ENCODE measurements at places on chromosomes 12 and 14. TPM values are rescaled to one million over a fixed set of nuclear protein-coding genes. Genes with fewer than 3 reads are reported as not detected.

GRCh38 chr14:24072881-24073877, 1.8 kb downstream of the CPNE6 start:
- DNase-seq: no peak
- H3K4me3 ChIP-seq: no peak overlapping the region
- peaks cover 18% of the 10 kb centered on the region for H3K27me3 ChIP-seq

DNA sequence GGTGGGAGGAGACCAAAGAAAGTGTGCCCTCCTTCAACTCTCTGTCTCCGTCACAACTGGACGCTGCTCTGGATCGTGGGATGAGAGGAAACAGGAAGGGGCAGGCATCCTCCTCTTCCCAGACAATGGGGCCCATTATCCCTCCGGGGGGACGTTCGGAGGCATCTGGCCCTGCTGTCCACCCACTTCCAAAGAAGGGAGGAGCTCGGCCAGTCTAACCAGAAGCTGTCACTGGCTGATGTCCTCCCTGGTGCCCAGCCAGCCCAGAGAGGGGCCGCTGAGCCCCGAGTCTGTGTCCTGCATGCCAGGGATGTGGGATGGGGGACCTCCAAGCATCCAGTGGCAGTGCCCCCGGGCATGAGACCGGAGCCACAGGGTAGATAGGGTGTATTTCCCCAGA, 39.8 kb upstream of the MEG3 start:
- no peak overlapping the region for H3K4me3 ChIP-seq
- peaks cover 26% of the 10 kb centered on the region for H3K4me1 ChIP-seq
- no peaks in the 10 kb centered on the region for H3K36me3 ChIP-seq
- H3K27ac ChIP-seq: no peak overlapping the region
- H3K27me3 ChIP-seq: peaks cover 6% of the 10 kb centered on the region
- no peak for DNase-seq

DNA sequence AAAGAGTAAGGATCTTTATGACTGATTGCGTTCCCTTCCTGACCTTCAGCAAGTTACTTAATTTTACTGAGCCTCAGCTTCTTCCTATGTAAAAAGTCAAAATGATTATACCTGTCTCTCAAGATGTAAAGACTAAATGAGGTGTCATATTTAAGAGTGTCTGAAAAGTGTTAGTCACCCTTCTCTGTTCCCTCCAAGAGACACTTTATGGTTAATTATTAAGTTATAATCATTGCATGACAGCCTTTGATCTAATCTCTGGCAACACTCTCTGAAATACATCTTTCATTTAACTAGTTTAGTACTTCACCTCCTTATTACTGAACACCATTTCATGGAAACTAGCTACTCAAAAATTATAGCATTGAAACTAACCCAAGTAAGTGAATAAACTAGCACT, 54.8 kb downstream of the BMAL2 start:
- no peak for DNase-seq
- no peaks in the 10 kb centered on the region for H3K27me3 ChIP-seq
- no peaks in the 10 kb centered on the region for H3K36me3 ChIP-seq
- no peaks in the 10 kb centered on the region for H3K4me1 ChIP-seq
- no peak overlapping the region for H3K27ac ChIP-seq
- H3K4me3 ChIP-seq: no peak overlapping the region

GRCh38 chr14:73370561-73370960, 87.8 kb downstream of the NUMB start:
- no peaks in the 10 kb centered on the region for H3K4me1 ChIP-seq
- no peak for DNase-seq
- no peak overlapping the region for H3K27ac ChIP-seq
- no peaks in the 10 kb centered on the region for H3K36me3 ChIP-seq

DNA sequence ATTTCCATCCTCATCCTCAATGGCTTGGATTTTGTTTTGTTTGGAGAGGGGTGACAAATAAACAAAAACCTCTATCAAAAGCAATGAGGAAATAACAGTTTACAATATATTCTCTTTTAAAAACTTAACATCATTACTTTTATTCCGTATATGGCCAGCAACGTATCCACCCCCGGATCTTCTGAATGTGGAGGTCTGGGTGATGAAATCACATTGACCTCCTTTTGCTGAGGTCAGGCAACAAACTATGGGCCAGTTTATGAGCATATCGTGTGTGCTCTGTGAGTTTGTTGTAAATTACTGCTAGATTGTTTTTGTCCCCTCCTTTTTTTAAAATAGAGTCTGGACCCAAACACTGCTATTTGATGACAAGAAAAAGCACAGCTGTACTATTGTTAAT, 178.1 kb downstream of the BCAT1 start:
- H3K27me3 ChIP-seq: no peaks in the 10 kb centered on the region
- H3K27ac ChIP-seq: no peak overlapping the region
- no peak for DNase-seq
- H3K4me1 ChIP-seq: no peaks in the 10 kb centered on the region

- no peaks in the 10 kb centered on the region for H3K36me3 ChIP-seq
- DNase-seq: no peak
- H3K27me3 ChIP-seq: no peaks in the 10 kb centered on the region
- H3K4me1 ChIP-seq: no peaks in the 10 kb centered on the region
- no peak overlapping the region for H3K4me3 ChIP-seq
These were observed 26.1 kb downstream of the SGPP1 start for GRCh38 chr14:63701606-63702299.

DNA sequence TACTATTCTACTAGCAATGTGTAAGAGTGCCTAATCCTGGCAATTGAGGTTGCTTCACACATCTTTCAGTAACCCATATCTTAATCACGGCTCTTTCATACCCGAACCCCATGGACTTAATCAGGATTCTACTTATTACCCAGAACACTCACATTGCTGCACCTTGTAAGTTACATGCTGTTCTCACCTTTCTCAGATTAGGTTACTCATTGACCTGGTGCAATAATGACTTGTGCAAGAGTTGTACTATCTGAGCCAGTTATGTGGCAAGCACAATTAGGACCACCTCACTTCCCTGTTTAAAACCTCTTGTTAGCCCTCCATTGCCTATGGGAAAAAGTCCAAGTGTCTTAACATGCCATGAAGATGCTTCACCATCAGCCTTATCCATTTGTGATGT, 306.7 kb upstream of the E2F7 start:
- H3K27me3 ChIP-seq: peaks cover 6% of the 10 kb centered on the region
- H3K4me1 ChIP-seq: no peaks in the 10 kb centered on the region
- no peak overlapping the region for H3K4me3 ChIP-seq
- no peak overlapping the region for H3K27ac ChIP-seq

DNA sequence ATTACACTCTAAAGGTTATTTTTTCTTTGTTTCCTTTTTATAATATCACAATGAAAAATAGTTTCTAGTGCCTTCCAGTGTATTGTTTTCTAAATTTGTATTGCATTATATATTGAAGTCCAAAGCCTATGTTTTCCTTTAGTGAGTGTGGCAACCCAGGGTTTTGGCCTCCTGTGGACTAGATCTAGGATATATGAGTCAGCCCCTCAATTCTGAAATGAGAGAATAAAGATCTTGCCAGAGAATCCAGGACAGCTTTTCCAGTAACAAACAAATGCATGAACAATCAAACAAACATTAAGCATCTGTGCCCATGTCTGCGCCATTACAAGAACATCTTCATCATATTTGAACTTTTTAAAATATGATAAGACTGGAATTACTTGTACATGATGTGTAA, 70.7 kb upstream of the SSTR1 start:
- no peak for DNase-seq
- H3K4me3 ChIP-seq: no peak overlapping the region
- no peaks in the 10 kb centered on the region for H3K27me3 ChIP-seq
- H3K4me1 ChIP-seq: peaks cover 3% of the 10 kb centered on the region
- no peaks in the 10 kb centered on the region for H3K36me3 ChIP-seq

- H3K4me1 ChIP-seq: peaks cover 22% of the 10 kb centered on the region
- no peaks in the 10 kb centered on the region for H3K36me3 ChIP-seq
- peaks cover 2% of the 10 kb centered on the region for H3K27me3 ChIP-seq
- H3K27ac ChIP-seq: peak overlapping the region; percentile 88
- peak; percentile 75 for DNase-seq
These were observed 69.9 kb downstream of the TGFB3 start for GRCh38 chr14:75911883-75912282.

- peak overlapping the region; percentile 94 for H3K27ac ChIP-seq
- peaks cover 4% of the 10 kb centered on the region for H3K4me1 ChIP-seq
- H3K27me3 ChIP-seq: peaks cover 10% of the 10 kb centered on the region
- no peak for DNase-seq
These were observed 1.1 kb downstream of the TXNDC16 start for GRCh38 chr14:52551205-52551604.

GRCh38 chr14:28571636-28572035, 195.0 kb upstream of the FOXG1 start:
- H3K4me1 ChIP-seq: no peaks in the 10 kb centered on the region
- H3K36me3 ChIP-seq: peaks cover 12% of the 10 kb centered on the region
- no peak overlapping the region for H3K4me3 ChIP-seq

DNA sequence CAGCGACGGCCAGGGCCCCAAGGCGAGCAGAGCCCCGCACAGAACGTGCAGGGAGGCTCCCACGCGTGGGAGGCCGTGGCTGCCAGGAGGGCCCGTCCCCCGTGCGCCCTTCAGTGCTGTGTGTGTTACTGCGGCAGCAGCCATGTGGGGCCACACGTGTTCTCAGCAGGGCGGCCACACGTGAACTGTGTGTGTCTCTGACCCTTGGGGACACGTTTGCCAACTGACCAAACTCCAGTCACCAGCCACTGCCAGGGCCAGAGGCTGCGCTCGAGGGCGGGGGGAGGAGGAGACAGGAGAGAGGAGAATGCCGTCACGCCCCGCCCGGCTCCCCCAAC, 57.7 kb downstream of the GALNT9 start:
- no peaks in the 10 kb centered on the region for H3K36me3 ChIP-seq
- peaks cover 13% of the 10 kb centered on the region for H3K4me1 ChIP-seq
- no peak overlapping the region for H3K4me3 ChIP-seq
- H3K27ac ChIP-seq: no peak overlapping the region

GRCh38 chr14:20191396-20191795, 700 bp downstream of the OR11G2 start:
- H3K27ac ChIP-seq: no peak overlapping the region
- no peaks in the 10 kb centered on the region for H3K4me1 ChIP-seq
- no peaks in the 10 kb centered on the region for H3K36me3 ChIP-seq
- no peak overlapping the region for H3K4me3 ChIP-seq
- DNase-seq: no peak

KRT85 gene
- not detected for total RNA-seq

LRCOL1 gene
- not detected for total RNA-seq

APOF gene
- total RNA-seq: not detected

CATSPERB gene
- total RNA-seq: not detected

CARMIL3 gene
- total RNA-seq: 108 TPM

ABCD2 gene
- total RNA-seq: 4.2 TPM

KCNH5 gene
- total RNA-seq: 0.32 TPM

All from glutamatergic neuron (in vitro differentiated cells).